ENCODE measurements at places on chromosomes 5 and 9. TPM values are rescaled to one million over a fixed set of nuclear protein-coding genes. Genes with fewer than 3 reads are reported as not detected.

Gene FAM151B
- 4.4 TPM for total RNA-seq

Gene RGP1
- 32.4 TPM for total RNA-seq

DNA sequence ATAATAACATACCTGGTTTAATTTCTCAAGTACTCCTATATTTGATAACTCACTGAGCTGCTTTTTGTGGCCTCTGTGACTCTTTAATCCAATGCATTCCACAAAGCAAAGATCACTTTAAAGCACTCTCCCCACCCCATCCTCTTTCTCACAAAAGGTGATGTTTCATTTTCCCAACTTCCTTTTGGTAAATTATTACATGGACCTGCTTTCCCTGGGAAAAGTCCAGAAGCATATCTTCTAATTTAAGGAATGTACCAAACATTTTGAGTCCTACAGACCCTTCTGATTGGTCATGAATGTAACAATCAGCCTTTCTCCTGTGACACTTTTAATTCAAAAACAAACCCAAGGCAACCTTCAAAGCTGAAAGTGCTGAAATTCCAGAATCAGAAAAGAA lies 71.1 kb downstream of the MLLT3 start:
- DNase-seq, result no peak
- H3K27me3 ChIP-seq, result no peaks in the 10 kb centered on the region

- DNase-seq, result no peak
- no peaks in the 10 kb centered on the region for H3K27me3 ChIP-seq
- peaks cover 4% of the 10 kb centered on the region for H3K4me1 ChIP-seq
- H3K4me3 ChIP-seq, result no peak overlapping the region
- H3K36me3 ChIP-seq, result no peaks in the 10 kb centered on the region
- H3K27ac ChIP-seq, result no peak overlapping the region
These were observed 141.1 kb upstream of the RAD23B start for GRCh38 chr9:107141967-107142366.

Gene CAVIN4
- 1.3 TPM for total RNA-seq

- DNase-seq, result no peak
- no peak overlapping the region for H3K4me3 ChIP-seq
- no peaks in the 10 kb centered on the region for H3K4me1 ChIP-seq
- no peaks in the 10 kb centered on the region for H3K36me3 ChIP-seq
These were observed 9.2 kb downstream of the SPINK4 start for GRCh38 chr9:33249087-33249658.

Gene TMC1
- 2.9 TPM for total RNA-seq

- no peak for DNase-seq
- no peak overlapping the region for H3K27ac ChIP-seq
- no peak overlapping the region for H3K4me3 ChIP-seq
- no peaks in the 10 kb centered on the region for H3K4me1 ChIP-seq
- H3K27me3 ChIP-seq, result no peaks in the 10 kb centered on the region
These were observed 115.2 kb upstream of the ST8SIA4 start for GRCh38 chr5:101018299-101018698.

GRCh38 chr5:143638654-143639053 lies 173.3 kb upstream of the HMHB1 start:
- no peaks in the 10 kb centered on the region for H3K36me3 ChIP-seq
- H3K4me1 ChIP-seq, result peaks cover under 1% of the 10 kb centered on the region
- H3K27me3 ChIP-seq, result no peaks in the 10 kb centered on the region
- no peak overlapping the region for H3K4me3 ChIP-seq
- DNase-seq, result no peak

GRCh38 chr5:106699796-106700195 lies 970.9 kb downstream of the EFNA5 start:
- no peak overlapping the region for H3K27ac ChIP-seq
- H3K27me3 ChIP-seq, result no peaks in the 10 kb centered on the region
- no peaks in the 10 kb centered on the region for H3K4me1 ChIP-seq
- no peak for DNase-seq

DNA sequence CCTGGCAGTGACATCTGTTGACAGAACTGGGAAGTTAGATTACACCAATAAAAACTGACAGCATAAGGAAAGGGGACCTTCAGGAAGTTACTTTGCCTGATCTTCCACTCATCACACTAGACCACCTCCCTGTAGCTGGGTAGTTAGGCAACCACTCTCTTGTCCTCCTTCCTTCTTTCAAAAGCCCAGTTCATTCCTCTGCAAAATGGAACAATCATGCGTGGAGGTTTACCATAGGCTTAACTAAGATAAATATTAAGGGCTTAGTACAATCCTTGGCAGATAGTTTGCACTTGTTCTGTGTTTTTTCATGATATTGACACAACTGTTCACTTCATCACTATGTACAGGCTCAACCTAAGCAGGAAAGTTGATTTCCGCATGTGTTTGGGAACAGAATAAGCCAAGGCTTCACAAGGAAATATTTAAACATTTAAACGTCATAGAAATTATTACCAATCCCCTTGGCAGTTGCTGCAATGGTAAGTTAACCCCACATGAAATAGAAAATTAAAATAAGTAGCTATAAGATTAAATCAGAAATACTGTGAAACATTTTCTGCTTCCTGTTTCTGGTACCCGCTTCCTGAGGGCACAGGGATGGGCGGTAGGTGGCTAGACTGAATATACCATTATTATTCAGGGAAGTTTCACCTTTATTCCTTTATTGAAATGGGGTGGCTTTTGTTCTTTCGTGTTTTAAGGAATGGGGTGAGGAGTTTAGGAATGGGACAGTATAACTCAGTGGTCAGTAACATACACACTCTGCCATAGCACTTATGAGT lies 9.9 kb upstream of the PTGER4 start:
- no peak for DNase-seq
- H3K4me3 ChIP-seq, result no peak overlapping the region
- H3K4me1 ChIP-seq, result no peaks in the 10 kb centered on the region
- H3K27me3 ChIP-seq, result no peaks in the 10 kb centered on the region
- H3K36me3 ChIP-seq, result no peaks in the 10 kb centered on the region

Gene SEMA6A
- total RNA-seq, result 19.8 TPM

DNA sequence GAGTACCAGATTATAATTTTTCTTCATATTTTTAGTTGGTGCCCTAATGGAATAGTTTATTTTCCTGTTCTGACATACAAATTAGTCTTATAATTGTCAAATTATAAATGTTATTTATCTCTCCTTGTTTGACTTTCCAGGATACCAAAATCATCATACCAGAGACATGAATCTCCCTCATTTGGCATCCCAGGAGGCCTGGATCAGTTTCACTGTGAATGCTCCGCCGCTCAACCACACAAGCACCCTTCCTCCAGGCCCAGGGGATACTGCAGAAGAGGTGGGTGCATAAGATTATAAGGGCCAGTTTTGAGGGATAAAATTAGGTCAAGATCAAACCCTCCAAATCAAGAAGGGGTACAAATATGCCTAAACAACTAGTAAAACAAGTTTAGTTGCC lies 1229.3 kb downstream of the CDH12 start:
- H3K36me3 ChIP-seq, result no peaks in the 10 kb centered on the region
- no peaks in the 10 kb centered on the region for H3K4me1 ChIP-seq
- H3K27me3 ChIP-seq, result no peaks in the 10 kb centered on the region
- no peak for DNase-seq
- H3K4me3 ChIP-seq, result no peak overlapping the region
- no peak overlapping the region for H3K27ac ChIP-seq

Gene RIMOC1
- total RNA-seq, result 25.1 TPM

- H3K27ac ChIP-seq, result no peak overlapping the region
- H3K27me3 ChIP-seq, result no peaks in the 10 kb centered on the region
These were observed 159.0 kb downstream of the CPLANE1 start for GRCh38 chr5:37090123-37090726.

DNA sequence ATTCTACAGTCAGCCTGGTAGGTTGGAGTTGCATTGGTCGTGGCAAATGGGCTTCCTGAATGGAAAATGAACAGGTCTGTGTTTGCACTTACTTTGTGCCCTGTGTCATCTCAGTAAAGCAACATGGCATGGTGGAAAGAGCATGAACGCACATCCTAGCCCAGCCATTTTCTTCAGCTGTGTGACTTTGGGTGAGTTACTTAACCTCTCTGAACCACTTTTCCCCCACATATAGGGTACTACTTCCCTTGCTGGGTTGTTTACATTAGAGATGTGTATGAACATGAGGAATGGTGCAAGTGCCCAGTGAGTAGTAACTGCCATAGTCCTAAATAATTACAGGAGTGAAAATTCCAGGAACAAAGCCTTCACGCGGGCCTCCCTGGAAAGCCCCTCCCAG lies 83.6 kb downstream of the MVB12B start:
- H3K36me3 ChIP-seq, result no peaks in the 10 kb centered on the region
- no peaks in the 10 kb centered on the region for H3K4me1 ChIP-seq
- no peaks in the 10 kb centered on the region for H3K27me3 ChIP-seq
- no peak overlapping the region for H3K4me3 ChIP-seq
- H3K27ac ChIP-seq, result no peak overlapping the region

GRCh38 chr5:112862085-112862484 lies 998 bp downstream of the SRP19 start:
- DNase-seq, result no peak
- no peaks in the 10 kb centered on the region for H3K4me1 ChIP-seq
- no peak overlapping the region for H3K27ac ChIP-seq
- no peaks in the 10 kb centered on the region for H3K36me3 ChIP-seq
- H3K27me3 ChIP-seq, result no peaks in the 10 kb centered on the region

DNA sequence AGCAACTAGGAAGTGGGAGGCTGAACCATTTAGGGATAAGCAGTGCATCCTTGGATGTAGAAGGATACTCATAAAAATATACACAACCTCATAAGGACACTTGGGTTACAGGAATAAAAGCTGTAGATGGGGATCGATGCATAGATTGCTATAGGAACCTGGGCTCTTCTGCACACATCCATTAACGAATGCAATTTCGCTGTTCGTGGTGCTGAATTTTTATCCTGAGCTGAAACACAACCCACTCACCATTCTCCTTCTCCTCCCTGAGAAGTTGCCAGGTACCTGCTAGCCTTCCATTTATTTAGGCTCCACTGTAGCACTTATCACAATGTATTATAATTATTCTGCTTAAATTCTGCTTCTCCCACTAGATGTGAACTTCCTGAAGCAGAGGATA lies 320.6 kb upstream of the BRINP1 start:
- no peaks in the 10 kb centered on the region for H3K27me3 ChIP-seq
- no peak for DNase-seq
- H3K27ac ChIP-seq, result no peak overlapping the region
- no peaks in the 10 kb centered on the region for H3K36me3 ChIP-seq
- H3K4me1 ChIP-seq, result no peaks in the 10 kb centered on the region
- H3K4me3 ChIP-seq, result no peak overlapping the region

DNA sequence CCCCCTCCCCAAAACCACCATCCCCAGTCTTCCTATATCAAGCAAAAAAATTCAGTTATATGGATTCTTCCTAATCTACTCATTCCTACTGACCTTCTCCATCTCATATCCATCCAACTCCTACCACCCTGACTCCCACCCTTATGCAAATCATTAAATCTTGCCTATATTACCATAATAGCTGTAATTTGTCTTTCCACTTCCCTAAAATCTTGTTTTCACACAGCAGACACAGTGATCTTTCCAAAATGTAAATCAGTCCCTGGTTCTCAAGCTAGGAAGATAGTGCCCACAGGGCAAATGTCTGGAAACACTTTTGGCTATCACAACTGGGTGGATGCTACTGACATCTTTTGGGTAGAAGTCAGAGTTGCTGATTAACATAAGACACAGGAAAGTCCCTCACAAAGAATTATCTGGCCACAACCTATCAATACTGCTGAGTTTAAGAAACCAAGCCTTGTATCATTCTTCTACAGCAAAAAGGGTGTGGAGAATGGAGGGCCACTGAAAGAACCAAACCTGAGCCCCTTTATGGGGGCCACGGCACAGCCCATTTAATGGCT lies 1.4 kb downstream of the SRA1 start:
- H3K36me3 ChIP-seq, result no peaks in the 10 kb centered on the region
- no peak overlapping the region for H3K4me3 ChIP-seq
- no peak overlapping the region for H3K27ac ChIP-seq
- no peak for DNase-seq
- peaks cover 4% of the 10 kb centered on the region for H3K4me1 ChIP-seq
- H3K27me3 ChIP-seq, result no peaks in the 10 kb centered on the region

Gene TRIM7
- total RNA-seq, result 3.0 TPM

- H3K27ac ChIP-seq, result no peak overlapping the region
- H3K36me3 ChIP-seq, result no peaks in the 10 kb centered on the region
- no peak overlapping the region for H3K4me3 ChIP-seq
These were observed 726.1 kb downstream of the CDH18 start for GRCh38 chr5:19261879-19262278.

All from aorta (tissue), 5 donors.